DMS 273 treated with DMSO at 0.1 percent for 48 hours (cell line): ENCODE measurements at places on chromosomes 12 and 14.

- DNase-seq: no peak
Measured at GRCh38 chr14:97218691-97219430, 421.7 kb downstream of the VRK1 start.

DNA sequence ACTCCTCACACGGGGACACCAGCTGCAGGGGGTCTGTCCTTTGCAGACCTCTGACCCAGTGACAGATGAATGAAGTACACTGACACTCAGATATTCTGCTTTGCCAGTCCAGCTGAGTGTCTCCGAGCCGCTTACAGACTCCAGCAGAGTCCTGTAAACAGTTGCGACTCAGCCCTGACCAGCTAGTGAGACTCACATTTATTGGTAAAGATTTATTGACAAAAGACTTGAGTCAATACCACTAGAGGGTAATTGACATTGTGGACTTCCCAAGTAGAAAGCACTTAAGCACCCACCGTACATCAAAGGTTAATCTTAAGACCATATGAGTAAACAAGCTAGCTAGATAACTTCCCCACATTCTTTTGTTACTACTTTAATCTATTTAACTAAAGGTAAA, 9.8 kb upstream of the FKBP4 start:
- no peak for DNase-seq

GRCh38 chr12:121240484-121241101, 30.7 kb downstream of the P2RX4 start:
- no peak for DNase-seq

GRCh38 chr12:50059440-50060119, 2.2 kb downstream of the ASIC1 start:
- no peak for DNase-seq

DNA sequence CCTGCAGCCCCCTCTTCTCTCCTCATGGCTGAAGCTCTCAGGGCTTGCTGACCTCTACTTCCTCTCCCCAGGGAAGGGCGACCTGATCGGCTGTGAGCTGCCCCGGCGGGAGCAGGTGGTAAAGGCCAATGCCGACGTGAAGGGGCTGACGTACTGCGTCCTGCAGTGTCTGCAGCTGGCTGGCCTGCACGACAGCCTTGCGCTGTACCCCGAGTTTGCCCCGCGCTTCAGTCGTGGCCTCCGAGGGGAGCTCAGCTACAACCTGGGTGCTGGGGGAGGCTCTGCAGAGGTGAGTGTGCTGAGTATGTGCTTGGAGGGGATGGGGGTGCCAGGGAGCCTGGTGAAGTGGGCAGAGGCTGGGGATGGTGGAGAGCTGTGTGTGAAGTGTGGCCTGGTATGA, 13.7 kb downstream of the MCRS1 start:
- DNase-seq: no peak

DNA sequence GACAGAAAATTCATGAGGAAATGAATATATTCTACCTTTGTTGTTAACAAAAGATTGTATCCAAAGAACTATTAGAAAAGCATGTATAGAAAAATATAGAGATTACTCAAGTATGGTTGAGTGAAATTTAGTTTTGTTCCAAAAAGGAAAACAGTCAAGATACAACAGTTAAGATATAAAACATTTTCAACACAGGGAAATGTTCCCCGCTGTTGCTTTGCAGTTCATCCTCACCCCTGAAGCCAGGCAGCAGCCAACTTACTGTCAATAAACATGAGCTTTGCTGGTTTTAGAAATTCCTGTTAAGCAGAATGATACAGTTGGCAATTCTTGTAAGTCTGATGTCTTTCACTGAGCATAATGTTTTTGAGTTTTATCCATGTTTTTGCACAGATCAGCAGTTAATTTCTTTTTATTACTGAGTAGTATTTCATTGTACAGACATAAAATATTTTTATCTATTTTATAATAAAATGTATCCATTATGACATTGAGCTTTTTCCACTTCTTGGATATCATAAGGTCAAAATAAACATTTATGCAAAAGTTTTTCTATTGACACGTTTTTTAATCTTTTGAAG, 1.2 kb upstream of the CLEC2B start:
- DNase-seq: no peak
